ENCODE measurements at places on chromosomes 11 and 22.

- no peak for DNase-seq
Measured at GRCh38 chr11:120827198-120827597, 196.7 kb upstream of the TBCEL start.

DNA sequence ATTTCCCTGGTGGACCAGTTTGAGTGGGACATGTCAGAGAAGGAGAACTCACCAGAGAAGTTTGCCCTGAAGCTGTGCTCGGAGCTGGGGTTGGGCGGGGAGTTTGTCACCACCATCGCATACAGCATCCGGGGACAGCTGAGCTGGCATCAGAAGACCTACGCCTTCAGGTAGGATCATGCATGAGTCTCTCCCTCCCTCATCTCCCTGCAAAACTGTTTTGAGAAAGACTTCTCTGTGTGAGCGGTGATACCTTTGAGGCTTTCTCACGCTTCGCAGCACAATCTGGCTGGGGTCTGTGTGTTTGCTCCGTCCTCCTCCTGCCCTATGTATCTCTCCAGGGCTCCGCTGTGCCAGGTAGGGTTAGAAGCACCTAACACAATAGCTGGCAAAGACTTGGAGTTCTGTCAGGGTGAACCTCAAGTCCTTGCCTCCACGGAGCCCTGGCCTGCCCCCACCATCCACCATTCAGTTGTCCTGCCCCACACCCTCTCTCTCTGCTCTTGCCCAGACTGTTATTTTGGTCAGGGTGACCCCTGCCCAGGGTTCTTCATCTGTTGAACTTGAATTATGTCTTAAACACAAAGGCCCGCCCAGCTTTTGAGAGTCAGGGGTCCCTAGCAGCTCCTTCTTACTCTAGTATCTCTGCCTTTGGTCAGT lies 13.4 kb downstream of the DERL3 start:
- DNase-seq: no peak

DNA sequence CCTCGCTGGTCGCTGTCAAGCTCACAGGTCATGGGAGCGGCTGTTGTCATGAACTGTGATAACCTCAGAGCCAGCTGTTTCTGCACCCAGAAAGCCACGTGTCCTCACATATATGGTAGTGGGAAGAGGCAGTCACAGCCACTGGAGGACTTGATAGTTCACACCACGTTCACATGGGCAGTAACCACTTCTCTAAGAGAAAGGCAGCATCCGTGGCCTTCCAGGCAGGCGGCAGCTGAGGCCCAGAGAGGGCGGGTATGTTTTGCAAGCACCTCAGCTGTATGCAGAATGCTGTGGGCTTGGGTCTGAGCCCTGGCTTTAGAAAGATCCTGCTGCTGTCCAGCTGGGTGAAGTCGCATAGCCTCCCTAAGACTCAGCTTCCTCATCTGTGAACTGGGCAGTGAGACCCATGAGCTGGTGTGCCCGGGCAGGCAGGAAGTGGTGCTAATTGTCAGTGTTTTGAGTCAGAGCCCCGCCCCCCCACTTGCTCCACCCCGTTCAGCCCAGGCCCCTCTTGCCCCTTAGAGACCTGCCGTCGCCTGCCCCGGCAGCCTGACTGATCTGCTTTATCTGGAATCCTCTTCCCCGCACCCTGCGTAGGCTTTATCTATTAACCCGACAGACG lies 13.3 kb downstream of the TTC38 start:
- no peak for DNase-seq

DNA sequence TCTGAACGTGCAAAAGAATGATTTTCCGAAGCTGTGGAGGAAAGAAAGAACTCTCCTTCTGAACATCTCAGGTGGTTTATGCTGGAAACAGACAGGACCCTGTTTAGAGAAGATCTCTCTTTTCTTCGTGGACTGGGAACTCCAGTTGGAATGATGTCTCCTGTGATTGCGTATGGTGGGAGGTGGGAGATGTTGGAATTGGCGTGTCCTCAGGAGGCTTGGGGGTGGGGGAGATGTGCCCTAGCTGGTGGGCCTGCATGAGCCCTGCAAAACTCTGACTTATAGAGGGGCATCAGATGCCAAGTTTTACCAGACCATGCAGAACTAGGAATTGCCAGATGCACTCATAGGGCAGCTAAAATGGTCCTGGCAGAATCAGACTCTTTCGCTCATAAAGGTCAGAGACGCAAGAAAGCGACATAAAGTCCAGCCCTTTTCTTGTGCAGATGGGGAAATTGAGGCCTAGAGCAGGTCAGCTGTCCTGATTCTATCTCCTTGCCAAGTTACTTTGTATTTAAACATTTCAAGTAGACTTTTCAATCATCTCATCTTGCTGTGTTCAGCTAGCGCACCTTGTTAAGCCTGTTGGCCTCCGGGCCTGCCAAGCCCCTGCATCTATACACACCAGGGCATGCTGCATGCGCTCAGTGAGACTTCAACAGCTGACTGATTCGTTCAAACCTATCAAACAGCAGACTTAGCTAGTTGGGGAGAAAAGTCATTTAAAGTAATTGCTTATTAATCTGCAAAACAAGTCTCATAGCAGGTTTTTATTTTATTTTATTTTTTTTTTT lies 34.2 kb upstream of the EHF start:
- no peak for DNase-seq

DNA sequence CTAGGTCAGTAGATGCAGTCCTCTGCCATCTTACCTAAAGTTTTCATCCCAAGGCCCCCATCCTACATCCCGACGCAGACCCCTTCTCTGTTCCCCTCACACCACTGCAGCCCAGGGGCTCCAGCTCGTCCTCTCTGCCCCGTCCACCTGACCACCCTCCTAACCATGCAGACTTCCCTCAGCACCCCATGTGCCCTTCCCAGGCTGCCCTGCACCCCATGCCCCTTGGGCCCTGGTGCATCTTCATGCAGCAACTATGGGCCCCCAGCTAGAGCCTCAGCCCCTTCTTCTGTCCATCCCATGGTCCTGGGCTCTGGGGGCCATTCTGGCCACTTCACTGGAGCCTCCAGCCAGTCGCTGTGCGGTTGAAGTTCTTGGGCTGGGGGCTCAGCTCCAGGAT lies 2.9 kb downstream of the PRR33 start:
- no peak for DNase-seq

DNA sequence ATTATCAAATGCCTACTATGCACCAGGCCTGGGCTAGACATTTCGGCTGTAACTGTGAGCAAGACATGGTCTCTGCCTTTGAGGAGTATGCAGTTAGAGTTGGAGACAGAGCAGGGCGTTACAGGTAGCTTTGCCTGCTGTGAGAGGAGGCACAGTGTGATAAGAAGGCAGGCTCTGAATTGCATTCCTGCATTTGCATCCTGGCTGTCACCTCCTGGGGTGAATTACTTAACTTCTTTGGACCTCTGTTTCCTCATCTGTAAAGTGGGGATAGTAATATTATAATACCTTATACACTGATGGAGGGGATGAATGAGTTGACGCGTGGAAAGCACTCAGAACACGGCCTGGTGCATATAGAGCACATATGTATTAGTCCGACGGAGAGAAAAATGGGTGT lies 118.1 kb upstream of the ARHGAP20 start:
- DNase-seq: no peak

DNA sequence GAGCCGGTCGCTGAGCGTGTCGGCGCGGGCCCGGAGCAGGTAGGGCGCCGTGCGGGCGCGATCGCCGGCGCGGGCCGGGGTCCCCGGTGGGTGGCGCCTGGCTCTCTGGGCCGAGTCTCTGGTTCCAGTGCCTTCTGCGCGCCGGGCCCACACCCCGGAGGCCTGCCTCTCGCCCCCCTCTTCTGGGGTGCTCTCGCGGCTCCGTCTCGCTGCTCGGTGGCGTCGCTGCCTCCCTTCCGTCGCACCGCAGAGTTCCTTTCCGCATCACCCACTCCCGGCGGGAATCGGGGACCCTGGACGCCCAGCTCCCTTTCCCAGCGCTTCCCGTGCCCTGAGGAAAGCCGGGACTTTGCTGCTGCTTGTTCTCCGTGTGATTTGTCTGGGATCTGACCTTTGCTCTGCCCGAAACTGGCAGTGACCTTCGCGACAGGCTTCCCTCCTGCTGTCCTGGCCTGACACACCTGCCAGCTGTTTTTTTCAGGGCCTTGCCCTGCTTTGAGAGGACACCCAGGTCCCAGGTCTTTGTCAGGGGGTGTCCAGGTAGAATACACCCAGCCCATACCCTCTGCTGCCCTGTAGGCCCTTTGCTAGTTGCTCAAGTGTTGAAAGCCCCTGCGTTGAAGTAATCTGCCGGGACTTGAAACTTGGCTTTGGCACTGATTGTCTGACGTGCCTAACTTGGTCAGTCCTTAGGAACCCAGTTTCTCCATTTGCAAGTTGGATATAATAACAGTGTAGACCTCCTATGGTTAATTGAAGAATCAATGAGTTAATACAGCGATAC lies 711 bp downstream of the FDX1 start:
- peak; percentile 5 for DNase-seq

- DNase-seq: no peak
Measured at GRCh38 chr11:8285228-8285627, 21.6 kb upstream of the LMO1 start.

DNA sequence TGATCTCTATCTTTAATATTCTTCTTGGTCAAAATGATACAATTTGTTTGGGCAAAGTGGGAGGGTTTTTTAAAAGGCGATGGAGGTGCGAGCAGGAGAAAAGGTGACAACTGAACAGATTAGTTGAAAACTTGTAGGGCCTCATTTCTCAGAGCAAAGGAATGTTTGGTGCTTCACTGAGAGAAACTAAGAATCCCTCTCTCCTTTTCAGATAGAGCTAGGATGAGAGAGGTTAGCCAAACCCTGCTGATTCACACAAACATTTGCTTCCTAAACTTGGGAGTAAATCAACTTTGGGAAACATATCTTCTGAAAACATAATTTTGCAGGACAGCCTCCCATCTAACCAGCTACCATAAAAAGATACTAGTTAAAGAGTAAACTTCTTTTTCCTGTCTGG lies 57.0 kb downstream of the PHF21A start:
- no peak for DNase-seq

DNA sequence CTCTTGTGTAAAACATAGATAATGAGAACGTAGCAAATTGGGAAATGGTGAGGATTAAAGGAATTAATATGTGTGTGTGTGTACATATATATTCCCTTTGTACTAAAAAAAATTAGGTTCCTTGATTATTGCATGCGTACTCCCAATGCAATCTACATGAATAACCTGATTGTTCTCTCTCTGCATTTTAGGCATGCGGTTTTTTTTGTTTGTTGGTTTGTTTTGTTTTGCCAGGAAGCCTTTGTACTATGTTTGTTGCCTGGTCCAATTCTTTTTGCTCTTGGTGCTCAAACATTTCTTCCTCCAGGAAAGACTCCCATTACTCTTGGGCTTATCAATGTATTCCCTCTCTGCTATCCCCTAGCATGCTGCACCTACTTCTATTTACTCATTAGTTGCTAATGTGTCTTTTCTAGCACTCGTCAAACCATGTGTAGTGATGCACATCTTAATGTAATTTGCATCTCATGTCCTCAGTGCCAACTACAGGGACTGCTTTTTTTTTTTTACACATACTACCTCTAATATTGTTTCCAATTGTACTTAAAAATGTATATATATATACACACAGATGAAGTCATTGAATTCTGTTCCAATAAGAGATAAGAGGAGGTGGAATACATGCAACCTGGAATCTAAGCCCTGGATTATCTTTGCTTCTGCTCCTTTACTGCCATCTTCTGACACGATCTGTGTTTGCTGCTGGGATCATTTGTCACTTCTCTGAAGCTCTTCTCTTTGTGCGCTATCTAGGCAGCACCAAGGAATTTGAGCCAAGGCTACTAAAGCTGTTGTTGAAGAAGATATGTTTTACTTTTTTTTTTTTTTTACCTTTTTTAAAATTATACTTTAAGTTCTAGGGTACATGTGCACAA lies 197.2 kb upstream of the ANO3 start:
- no peak for DNase-seq

- DNase-seq: no peak
Measured at GRCh38 chr11:113351480-113351879, 36.1 kb upstream of the ANKK1 start.

GRCh38 chr11:2387266-2387987 lies 10.3 kb downstream of the CD81 start:
- no peak for DNase-seq

- no peak for DNase-seq
Measured at GRCh38 chr11:7547687-7548086, 33.9 kb downstream of the PPFIBP2 start.

- DNase-seq: no peak
Measured at GRCh38 chr11:98531576-98531975, 489.2 kb upstream of the CNTN5 start.

DNA sequence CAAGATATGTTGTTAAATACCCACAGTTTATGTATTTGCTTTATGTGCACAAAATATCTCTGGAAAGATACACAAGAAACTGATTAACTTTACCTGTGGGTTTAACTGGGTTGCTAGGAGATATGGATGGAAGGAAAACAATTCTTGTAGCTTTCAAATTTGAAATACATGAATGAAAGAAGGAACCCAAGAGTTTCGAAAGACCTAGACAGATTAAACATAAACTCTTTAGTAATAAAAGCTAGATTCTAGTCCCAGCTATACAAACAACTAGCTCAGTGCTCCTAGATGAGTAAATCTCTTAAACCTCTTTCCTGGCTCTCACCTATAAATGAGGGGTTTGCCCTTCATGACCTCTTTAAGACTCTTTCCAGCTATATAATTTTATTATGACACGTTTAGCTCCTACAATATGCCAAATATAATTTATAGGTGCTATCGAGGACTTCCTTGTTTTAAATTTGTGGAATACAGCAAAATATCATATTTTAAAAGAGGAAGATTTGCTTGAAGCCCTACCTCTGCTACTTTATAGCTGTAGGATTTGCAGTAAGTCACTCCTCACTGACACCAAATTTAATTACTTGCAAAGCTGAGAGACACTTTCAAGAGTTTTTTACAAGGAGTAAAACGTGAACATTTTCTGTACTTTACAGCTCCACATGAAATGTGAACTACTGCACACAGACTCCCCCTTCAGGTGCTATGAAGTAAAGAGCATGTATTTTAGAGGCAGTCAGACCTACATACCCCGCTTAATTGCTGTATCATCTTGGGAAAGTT lies 50.7 kb downstream of the RRAS2 start:
- DNase-seq: no peak
